NCI-H1694 (cell line): ENCODE measurements at places on chromosomes 11 and 22.

DNA sequence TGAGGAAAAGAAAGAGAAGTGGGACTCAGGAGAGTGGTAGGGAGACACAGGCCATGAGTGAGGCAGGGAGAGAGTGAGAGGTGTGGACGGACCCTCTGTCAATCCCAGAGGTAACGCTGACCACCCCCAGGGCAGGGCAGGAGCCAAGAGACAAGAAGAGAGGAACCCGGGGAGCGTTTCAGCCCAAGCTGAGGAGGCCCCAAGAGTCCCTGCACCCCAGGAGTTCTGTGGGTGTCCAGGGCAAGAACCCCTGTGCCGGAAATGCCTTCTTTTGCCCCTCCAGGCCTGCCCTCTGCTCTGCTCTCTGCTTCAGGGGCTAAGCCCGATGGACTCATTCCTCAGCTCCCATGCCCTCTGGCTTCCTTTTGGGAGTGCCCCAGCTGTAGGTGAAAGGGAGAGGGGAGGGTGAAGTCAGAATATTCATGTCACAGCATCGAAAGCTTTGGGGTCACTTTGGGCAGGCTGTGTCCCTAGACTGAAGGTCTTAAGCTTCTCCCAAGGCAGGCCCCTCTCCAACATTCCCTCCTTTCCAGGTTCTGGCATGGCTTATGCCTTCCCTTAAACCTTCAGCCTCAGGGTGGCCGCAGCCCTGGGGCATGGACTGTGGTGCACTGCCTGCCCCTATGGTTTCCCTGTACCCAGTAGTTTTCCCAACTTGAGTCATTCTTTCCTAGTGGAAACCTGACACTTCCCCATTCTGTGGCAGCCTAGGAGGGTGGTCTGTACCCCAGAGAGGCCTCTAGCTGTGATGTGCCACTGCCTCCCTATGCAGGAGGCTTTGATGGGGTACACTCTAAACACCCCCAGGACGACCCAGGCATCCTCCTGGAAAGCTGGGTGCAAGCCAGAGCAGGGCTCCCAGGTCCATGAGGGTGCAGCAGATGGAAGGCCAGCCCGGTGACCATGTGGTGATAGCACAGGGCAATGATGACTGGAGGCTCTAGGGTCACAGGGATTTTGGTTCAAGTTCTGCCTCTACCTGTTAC is 27.1 kb downstream of the MYEOV start:
- no peak for DNase-seq

GRCh38 chr11:45219411-45219810 is 66.7 kb downstream of the SYT13 start:
- no peak for DNase-seq

DNA sequence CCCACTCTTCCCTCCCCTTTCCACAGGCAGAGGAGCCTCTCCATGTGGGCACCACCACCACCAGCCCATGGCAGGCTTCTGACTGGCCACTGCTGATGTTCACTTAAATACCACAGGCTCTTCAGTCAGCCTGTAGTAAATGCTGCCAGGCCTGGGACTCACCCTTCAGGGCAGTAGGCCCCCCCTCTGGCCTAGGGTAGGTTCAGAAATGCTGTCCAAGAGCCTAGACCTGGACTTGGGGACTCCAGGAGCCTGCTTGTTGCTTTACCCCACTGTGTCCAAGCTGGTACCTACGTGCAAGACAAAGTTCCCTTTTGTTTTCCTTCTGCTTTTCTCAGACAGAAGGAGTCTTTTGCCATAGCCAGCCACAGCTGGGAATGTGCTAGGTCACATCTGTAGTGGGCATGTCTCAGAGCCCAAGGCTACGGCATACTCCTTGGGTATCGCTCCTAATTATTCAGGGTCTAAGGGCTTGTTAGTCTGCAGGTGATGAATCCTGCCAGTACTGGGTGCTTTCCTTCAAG is 38.6 kb downstream of the TMEM135 start:
- DNase-seq = no peak

- no peak for DNase-seq
Measured at GRCh38 chr11:2517386-2518064, 72.7 kb downstream of the KCNQ1 start.
